ENCODE measurements at places on chromosomes 13 and 19.
A peak's percentile ranks its signal among the peaks of the same experiment; 100 is the strongest.

GRCh38 chr19:41341669-41342490, 11.8 kb downstream of the TGFB1 start:
- DNase-seq: no peak

GRCh38 chr13:56351041-56351440, 789.7 kb upstream of the PRR20A start:
- no peak for DNase-seq

DNA sequence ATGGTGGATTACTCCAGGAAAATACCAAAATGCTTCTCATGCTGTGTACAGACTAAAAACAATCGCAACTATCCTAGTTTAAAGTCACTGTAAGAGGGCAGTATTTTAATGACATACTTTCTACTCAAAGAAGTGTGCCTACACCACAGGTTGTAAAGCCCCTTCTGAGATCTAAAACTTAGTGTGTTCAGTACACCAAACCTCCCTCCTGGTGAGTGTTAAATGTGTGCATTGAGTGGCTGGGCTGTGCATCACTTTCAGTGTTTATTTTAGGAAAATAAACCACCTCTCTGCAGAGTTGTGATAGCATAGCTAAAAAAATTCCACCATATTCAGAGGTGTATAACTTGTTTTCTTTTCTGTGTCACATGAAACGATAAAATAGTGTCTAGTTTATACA, 263.7 kb downstream of the DACH1 start:
- DNase-seq: no peak

DNA sequence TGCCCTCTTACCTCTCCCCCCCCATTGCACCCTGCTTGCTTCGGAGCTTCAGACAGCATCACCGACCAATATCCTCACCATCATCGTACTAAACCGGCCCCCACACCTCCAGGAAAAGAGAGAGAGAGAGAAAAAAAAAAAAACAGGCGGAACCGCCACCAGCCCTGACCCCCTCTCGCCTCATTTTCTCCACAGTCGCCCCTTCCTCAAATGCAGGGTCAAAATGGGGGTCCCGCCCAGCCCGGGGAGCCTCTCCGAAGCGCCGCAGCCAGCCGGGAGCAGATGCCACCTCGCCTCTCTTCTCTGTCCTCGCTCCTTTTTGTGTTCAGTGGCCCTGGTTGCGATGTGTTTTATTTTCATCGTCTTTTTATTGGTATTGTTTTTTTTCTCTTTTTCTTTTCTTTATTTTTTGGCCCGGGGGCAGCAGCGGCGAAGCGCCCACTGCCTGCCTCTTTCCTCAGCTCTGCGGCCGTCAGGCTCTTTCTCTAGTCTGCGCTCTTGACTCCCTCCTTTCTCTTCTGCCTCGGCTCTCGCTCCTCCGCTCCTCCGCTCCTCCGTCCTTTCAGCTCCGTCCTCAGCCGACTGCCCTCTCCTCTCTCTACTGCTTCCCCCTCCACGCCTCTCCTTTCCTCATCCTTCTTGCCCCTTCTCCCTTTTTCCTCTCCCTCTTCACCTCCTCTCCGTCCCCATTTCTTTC, 41.4 kb downstream of the DEDD2 start:
- peak; percentile 19 for DNase-seq

GRCh38 chr19:7887408-7888144, 734 bp upstream of the LRRC8E start:
- DNase-seq: no peak

DNA sequence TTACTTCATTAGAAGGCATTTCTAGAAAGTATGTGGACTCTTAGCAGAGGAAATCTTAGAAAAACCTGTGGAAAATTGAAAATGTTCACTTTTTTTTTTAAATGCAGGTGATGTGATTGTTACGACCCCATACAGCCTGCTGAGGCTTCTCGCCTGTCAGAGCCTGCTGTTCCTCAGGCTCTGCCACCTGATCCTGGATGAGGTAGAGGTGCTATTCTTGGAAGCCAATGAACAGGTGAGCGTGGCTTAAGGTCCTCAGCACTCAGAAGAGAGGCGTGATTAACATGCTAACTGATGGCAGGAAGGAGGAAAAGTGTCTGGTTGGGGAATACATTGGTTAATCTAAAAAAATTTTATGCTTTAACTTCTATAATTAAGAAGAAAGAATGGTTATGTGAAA, 71.4 kb downstream of the SLC7A9 start:
- DNase-seq: no peak

DNA sequence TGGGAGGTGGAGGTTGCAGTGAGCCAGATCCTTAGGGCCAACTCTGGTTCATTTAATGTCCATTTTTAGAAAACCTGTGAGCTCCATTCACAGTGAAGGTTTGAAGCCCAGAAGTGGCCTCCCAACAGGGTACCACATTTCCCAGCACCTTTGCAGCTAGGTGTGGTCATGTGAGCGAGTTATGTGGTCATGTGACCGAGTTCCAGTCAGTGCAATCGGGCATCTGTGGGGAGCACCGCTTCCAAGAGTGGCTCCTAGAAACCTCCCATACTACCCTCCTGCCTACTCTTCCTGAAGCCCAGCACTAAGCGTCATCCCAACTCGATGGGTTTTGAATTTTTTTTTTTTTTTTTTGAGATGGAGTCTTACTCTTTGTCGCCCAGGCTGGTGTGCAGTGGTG, 663 bp upstream of the PLA2G4C start:
- DNase-seq: no peak

DNA sequence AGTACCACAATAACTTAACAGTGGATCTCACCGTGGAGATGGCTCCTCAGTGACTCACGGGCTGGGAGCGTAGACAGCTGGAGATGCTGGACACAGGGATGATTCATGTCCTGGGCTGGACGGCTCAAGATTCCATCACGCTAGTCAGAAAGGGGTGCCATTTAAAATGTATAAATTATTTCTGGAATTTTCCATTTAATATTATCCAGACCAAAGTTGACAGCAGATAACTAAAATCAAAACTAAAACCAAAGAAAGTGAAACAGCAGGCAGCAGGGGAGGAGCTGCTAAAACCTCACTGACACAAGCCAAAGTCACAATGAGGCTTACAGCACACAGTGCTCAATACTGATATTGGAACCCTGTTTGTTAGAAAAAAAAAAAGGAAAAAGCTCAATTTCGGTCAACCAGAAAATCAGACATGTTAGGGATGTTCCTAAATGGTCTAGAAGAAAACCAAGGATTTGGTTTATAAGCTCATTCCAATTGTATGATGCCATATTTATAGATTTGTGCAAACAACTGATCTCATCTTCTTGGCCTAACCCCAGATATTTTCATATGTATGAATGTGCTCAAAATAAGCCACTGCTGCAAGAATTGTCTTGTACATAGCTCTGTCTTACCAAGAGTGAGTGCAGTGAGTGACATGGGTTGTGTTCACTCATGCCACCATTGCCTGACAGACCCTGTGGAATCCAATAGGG, 111.8 kb downstream of the SACS start:
- peak; percentile 6 for DNase-seq

DNA sequence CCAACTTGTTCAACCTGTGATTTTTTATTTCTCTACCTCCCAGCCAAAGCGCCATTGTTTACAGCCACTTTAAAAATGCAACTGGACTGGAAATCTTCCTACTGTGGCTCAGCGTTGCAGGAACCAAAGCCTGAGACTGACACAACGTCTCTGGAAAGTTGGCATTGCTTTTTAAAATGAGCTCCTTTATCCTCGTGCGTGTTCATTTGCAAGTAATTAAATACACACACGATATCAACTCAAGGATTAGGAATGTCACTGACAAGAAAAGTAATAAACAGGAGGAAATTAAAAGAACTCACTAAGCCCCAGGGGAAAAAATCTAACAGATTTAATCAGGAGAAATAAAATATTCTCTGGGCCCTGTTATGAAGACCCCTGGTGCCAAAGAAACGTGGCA, 184.6 kb upstream of the IRS2 start:
- no peak for DNase-seq

DNA sequence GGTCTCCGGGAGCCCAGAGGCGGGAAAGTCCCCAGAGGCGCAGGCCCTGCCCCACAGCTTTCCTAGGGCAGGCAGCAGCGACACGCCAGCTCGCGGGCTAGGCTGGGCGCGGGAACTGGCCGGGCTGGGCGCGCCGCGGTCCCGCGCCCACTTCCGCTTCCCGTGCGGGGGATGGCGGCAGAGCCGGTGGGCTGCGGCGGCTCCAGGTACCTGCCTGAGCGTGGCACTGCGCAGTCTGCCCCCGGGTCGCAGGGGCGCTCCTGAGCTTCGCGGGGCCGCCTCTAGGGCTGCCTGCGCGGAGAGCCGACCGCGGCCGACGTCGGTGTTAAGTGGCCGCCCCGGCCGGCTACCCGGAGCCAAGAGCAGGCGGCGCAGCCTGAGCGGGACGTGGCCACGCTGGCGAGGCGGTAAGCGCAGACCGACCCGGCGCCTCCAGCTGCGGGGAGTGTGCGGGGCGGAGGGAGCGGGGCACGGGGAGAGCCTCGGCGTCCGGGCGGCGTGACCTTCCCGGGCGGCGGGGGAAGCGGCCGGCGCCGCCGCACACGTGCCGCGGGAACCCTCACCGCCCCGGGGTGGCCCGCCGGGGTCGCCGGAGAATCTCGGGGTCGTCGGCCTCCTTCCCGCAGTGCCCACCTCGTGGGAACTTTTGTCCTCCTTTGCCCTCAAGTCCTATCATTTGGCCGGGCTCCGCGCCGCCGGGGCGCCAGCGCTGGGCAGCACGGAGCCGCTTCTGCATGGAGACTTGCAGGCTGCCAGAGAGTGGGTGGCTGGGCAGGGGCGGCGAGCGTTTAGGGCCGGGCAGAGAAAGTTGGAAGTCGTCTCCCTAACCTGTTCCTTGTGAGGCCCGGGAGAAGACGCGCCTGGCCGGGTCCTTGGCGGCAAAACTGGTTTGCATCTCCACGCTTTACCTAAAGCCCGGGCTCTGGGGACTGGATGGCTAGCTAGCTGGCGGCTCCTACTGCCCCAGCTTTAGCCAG, 31.4 kb upstream of the MPHOSPH8 start:
- DNase-seq: peak; percentile 1

DNA sequence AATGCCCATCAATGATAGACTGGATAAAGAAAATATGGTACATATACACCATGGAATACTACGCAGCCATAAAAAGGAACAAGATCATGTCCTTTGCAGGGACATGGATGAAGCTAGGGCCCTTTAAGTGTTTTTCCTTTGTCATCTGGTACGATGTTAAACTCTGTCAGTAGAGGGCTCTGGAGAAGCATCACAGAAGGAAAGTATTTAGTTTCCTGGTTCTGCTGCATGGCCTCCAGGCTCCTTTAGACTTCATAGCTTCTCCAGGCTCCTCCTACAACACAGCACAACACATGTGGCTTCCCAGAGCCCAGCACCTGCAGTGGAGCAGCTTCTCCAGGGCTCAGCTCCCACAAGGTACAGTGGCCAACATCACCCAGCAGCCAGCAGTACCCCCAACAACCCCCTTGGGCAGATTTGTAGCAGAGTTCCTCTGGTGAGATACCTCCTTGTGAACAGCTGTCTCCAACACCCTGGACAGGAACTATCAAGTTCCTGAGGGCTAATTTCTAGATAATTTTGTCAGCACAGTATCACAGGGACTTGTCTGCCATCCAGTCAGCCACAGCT, 63.4 kb downstream of the KCTD12 start:
- no peak for DNase-seq

GRCh38 chr13:93477238-93477637, 250.6 kb downstream of the GPC6 start:
- no peak for DNase-seq

- DNase-seq: peak; percentile 29
These were observed 4.7 kb downstream of the ALOX5AP start for GRCh38 chr13:30739761-30740642.

- DNase-seq: no peak
These were observed 8.4 kb upstream of the UPF3A start for GRCh38 chr13:114272977-114273376.

DNA sequence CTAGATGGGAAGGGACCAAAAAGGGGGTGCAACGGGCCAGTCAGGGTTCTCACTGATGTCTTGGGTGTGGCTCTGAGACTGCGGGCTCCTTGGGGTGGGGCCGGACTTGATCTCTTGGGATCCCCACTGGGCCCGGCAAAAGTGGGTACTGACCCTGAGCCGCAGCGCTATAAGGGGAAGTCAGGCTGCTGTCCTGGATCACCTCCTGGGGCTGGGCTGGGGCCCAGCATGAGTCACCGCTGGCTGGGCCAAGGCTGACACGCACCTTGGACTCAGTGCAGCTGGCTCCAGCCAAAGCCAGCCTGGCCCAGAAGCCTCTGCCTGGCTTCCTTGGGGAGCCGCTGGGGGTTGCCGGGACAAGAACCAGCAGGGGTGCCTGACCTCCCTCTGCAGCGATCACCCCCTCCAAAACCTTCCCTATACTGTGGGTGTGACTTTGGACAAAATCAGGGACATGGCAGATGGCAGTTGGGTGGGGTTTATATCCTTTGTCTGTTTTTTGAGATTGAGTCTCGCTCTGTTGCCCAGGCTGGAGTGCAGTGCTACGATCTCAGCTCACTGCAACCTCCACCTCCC, 617 bp upstream of the IQCN start:
- DNase-seq: peak; percentile 52

DNA sequence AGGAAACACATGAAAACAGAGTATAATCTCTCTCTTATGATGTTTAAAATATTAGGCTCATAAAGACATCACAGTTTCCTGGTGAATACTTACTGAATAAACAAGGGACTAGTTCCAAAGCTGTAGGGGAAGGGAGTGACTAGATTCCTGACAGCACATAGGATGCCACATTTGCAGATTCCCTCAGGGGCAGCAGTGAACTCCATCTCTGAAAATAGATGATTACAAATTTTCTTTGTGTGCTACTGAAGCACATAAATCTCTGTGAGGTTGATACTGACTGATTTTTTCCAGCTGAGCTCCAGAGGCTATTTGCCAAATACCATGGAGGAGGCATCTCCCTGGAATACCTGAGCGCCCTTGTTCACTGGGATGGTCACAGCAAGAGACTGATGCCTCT, 77.3 kb downstream of the FGF9 start:
- DNase-seq: no peak

GRCh38 chr13:35826626-35827254, 304.4 kb downstream of the DCLK1 start:
- no peak for DNase-seq

DNA sequence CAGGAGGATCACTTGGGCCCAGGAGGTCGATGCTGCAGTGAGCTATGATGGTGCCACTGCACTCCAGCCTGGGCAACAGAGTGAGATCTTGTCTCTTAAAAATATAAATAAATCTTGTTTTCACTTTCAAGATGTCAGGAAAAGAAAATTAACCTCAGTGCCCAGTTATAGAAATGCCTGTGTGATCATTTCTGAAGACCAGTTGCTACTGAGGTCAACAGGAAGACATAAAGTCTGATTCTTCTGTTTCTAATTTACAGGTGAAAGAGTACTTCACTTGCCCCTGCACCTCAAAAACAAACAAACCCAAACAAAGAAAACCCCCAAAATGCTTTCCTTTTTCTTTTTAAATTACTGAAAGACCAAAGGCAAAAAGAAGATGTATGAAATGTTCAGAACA, 174.3 kb upstream of the NBEA start:
- DNase-seq: no peak

DNA sequence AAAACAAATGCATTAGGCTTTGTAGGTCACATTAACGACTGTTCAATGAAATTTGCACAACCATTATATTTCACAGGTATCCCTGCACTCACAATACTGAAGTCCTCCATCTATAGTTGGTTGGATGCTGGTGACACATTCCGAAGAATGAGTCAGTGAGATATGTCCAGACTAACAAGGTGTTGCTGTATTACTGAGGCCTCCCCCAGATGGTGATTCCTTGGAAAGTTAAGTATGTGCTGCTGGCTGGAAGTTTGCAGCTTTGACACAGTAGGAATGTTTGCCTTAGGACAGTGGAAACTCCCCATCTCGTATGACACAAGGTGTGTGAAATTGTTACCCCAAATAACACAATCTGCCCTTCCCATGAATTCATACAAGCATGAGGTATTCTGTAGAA, 46.6 kb downstream of the FGF14 start:
- DNase-seq: no peak

All from CD8-positive, alpha-beta memory T cell (primary cell).